ENCODE measurements at places on chromosomes 2 and 18. TPM values are rescaled to one million over a fixed set of nuclear protein-coding genes. Genes with fewer than 3 reads are reported as not detected.

SLC40A1 gene
- 1.8 TPM for total RNA-seq

BOK gene
- 0.06 TPM for total RNA-seq

SLC38A11 gene
- not detected for total RNA-seq

ALPI gene
- total RNA-seq = not detected

KIF1A gene
- 3.4 TPM for total RNA-seq

MYCN gene
- not detected for total RNA-seq

CDK15 gene
- total RNA-seq = not detected

GALNT13 gene
- not detected for total RNA-seq

GALNT3 gene
- 3.0 TPM for total RNA-seq

CHN1 gene
- 16.6 TPM for total RNA-seq

PLA2R1 gene
- total RNA-seq = not detected

UGT1A4 gene
- not detected for total RNA-seq

PTH2R gene
- not detected for total RNA-seq

ELAC1 gene
- 9.5 TPM for total RNA-seq

B3GNT7 gene
- 0.27 TPM for total RNA-seq

NOSTRIN gene
- not detected for total RNA-seq

MDH1B gene
- 0.34 TPM for total RNA-seq

Measured in activated CD8-positive, alpha-beta memory T cell treated with anti-CD3 and anti-CD28 coated beads for 36 hours (primary cell).